NCI-H2081 (cell line): ENCODE measurements at places on chromosomes 1 and 21.

- DNase-seq: no peak
Measured at GRCh38 chr1:160540859-160541233, 17.8 kb upstream of the SLAMF6 start.

- DNase-seq: no peak
Measured at GRCh38 chr1:44867801-44868200, 24.7 kb upstream of the PTCH2 start.

DNA sequence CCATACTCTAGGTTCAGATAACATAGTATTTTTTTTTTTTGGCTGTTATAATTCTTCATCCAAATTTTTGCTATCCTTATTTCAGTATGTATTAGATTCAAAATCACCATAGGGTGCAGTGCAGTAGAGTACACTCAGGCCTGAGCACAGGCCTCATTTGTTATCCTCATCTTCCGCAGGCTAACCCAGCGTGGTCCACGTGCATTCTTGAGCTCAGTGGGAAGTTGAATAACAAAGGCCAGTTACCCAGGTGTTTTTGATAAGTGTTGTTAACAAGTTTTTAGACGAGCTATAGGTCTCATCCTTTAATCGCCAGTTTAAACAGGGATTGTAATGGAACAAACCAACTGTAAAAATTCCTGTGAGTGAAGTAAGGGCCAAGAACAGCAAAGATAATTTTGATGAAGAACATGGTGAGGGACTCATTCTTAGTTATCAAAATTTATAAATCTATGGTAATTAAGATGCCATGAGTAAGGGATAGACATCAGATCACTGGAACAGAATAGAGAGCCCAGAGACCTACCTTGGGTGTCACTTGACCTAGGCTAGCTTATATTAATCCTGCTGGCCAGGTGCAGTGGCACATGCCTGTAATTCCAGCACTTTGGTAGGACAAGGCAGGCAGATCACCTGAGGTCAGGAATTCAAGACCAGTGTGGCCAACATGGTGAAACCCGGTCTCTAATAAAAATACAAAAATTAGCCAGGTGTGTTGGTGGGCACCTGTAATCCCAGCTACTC lies 22.0 kb downstream of the FLVCR1 start:
- no peak for DNase-seq

DNA sequence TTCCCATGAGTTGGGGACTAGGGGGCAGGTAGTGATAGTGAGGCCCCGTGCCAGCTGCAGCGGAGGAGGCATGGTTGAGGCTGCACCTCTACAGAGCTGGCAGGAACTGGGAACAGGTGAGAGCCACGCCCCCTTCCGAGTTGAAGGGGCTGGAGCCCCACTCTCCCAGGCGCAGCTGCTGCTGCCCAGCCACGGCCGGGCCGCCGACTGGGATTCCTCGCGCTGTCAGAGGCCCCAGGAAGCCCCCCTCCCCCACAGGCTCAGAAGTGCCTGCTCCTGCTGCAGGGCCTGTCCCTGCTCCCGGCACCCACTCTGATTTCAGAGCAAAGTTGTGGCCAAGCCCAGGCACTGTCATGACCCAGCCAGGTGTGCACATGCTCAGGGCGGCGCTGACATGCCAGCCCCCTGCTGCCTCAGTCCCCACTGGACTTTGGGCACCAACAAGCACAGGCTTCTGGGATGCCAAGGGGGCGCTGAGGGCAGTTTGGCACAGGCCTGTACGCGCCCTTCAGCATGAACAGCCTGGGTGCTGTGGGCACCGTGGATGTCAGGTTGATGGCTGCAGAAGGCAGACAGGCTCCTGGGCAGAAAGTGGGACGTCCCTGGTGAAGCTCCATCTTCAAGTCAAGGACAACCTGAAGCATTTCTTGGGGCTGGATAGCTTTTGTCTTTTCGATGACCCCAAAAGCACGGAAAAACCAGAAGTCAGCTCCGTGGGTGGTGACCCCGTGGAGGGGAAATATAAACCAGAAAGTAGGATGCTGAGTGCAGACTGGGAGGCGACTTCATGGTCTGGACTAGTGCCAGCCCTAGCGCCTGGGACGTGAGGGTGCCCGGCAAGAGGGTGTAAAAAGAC lies 121.5 kb downstream of the SIM2 start:
- DNase-seq: no peak

DNA sequence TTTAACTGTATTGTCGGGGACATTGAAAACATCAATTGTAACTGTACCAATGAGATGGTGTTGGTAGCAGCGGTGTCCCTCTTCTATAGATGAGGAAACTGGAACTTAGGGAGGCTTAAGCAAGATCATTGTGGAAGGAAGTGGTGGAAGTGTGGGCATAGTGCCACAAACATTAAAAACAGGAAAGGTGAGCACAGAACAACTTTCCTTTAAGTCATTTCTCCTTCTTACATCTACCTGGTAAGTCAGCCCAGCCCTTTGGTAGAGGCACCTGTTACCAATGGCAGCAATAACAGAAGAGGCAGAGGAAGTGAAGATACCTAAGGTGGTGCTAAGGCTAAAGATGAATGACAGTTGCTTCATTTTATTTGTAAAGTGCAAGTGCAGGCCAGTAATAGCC lies 12.0 kb upstream of the CTSS start:
- no peak for DNase-seq

DNA sequence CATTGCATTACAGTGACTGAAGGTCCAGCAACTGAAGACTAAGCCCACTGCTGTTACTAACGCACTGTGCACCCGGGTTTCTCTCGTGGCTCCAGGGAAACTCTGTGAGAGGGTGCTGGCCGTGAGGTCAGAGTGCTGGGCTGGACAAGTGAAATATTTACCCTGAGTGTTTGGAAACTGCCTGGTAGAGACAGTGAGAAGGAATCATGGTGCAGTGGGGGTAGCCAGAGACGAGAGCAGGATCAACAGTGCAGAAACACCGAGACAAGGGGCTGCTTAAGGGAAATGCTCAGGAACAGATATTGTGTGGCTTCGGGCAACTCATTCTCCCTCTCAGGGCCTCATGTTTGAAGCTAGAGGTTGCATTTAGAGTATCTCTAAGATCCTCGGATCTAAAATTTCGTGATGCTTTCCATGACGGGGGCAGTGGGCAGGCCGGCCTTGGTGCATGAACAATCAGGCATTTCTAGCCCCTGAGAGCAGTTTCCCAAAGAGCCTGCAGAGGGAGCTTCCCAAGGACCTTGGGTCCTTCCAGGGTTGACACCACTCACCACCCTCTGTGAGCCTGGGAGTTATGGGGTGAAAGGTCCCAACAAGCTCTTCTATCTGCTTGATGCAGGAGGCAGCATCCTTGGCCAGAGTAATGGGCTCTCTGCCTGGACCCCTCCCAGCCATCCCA lies 9.7 kb downstream of the CD2 start:
- peak; percentile 1 for DNase-seq

DNA sequence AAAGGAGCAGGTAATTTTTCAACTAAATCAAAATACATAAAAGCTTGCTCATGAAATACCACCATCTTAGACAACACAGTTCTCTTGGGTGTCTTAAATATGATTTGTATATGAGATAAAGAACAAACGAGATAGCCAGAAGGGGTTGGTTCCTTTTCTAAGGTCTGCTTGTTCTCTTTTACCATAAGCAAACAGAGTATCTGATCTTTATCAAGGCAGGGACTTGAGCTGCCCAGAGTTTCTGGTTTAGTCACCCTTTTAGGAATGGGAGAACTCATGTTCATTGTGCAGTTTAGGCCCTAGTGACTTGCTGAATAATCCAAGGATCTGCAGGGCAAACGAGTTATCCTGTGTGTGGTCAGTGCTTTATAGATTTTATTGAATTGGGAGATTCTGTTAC lies 3.0 kb upstream of the SUCO start:
- no peak for DNase-seq

DNA sequence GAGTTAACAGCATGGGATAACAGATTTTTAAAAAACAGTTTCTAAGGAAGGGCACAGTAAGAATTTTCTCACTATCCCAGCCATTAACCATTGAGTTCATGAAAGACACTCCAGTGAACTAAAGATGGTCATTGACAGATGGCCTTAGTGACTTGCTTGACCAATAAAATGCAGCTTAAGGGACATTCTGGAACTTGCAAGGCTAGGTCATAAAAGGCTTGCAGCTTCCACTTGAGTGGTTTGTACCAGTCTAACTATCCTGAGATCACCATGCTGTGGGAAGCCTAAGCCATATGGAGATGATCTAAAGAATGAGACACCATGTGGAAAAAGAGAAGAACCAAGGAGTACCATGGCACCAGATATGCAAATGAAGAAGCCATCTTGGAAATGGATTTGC lies 37.9 kb upstream of the MUTYH start:
- DNase-seq: no peak

DNA sequence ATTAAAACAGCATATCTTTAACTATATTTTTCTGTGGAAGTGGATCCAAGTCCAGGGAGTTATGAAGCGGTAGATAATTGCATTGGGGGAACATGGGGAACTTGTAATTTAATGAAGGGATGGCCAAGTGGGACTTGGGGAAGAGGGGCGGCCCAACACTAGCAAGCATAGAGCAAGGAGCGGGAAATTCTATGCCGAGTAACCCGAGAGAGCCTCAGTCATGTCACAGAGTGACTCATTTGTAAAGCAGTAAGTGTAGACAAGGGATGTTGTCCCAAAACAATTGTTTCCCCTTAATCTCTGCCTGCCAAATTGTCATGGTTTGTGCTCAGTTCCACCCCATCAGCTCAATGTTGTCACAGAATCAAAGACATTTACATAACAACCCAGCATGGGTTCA lies 620.1 kb downstream of the AJAP1 start:
- DNase-seq: no peak

DNA sequence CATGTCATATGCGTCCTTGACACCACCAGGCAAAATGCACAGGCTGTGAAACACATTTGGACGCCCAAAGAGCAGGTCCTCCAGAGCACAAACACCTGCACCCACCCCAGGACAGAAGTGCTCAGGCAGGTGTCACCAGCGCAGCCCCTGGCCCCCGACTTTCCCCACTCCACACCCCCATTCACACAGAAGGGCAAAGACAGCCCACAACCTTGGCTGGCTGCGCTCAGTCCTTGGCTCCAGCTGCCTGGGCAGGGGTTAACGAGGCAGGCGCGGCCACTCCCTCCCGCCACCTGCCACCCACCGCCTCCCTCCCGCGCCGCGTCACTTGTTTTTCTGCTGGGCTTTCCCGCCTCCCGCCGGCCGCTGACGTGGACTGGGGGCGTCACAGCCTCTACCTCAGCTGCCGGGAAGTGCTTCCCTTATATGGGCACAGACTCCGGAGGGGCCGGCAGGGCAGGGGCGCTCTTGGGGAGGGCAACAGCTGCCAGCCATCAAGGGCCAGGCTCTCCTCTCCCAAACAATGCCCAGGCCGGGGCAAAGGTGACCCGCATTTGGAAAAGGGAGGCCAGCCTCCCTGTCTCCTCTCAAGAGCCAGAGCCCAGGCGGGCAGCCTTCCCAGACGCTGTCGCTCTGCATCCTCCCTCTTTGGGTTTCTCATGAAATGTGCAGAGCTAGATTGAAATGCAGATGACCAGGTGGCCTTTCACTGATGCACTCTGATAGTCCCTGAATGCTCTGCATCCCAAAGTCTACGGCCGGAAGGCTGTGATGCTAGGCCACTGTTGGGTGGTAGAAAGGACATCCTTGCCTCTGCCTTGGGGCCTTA lies 14.8 kb upstream of the BTG2 start:
- DNase-seq: peak; percentile 96

DNA sequence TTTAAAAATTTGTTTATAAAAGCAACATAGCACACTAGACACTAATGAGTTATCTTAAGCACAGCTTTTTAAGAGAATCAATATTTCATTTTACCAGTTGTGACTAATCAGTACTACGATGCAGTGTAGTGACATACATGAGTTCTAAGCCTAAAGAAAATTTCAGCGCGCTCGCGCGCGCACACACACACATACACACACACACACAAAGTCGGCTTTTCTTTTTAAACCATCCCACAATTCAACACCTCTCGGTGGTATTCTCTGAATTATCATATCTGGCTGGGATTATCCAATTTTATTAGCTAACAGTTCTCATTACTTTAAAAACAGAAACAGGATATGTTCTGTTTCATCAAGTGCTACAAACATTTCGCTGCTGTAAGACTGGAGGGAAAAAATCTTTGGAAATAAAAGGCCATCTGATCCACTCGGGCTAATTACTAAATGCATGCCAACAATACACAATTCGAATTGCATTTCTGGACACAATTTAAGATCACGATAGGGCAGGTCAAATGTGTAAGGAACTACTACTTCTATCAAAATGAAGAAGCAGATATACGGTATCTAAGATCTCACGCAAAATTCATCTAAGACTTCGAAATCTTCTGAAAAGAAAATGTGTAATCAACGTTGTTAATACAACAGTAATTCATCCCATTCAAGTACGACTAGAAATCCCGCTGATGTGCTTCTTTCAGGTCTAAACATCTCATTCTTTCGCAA lies 1.2 kb downstream of the TUT4 start:
- DNase-seq: peak; percentile 9

DNA sequence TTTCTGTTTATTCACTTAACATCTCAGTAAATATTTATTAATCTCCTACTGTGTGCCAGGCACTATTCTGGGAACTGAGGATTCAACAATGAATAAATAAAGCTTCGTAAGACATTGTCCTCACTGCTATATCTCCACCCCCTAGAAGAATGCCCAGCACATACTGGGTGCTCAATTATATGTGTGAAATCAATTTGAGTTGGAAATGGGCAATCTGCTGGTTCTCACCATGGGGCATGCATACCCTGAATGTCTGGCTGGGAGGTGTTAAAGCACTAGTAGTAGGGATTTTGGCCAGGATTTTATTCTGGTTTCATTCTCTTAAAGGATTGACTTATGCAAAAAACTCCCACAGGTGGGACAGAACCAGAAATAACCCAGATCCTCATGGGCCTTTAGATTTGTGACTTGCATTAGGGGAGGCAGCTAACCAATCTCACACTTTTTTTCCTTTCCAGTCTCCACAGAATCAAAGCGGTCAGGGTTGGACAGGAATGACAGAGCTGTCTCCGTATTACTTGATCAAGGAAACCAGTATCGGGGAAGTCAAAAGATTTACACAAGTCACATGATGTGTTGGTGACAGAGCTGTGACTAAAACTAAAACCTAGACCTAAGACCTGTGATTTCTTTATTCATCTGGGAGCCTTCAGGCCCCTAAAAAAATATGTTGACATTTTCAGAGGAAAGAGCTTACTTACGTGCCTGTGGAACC lies 12.8 kb downstream of the GFI1 start:
- no peak for DNase-seq

DNA sequence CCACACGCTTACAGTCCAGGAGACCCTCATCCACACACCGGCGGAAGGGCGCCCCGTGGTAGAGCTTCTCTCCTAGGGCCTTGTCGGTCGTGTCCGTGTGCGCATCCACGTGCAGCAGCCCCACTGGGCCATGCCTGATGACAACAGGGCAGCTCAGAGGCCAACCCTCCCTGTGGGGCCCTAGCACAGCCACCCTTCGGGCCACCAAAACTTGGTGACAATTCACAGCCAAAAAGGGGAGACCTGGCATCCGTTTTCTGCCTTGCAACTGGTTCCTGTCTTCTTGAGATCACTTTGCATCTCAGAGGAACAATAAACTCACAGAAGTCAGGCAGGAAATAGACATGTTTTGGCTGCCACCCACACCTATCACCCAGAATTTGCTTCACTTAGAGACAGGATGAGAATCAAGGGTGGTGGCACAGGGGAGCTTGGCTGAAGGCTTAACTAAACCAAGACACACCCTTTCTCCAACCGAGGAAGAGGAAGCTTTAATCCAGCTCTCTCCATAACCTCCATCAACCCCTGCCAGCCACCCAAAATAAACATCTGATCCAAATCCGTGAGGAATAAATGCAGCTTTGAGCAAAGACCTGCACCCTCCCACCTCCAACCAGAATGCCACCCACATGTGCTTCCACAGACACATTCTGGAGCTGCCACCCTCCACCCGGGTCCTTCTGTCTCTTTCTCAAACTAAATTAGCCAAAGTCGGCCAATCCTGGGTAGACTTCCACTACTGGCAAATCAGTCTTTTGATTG lies 5.7 kb downstream of the AGMAT start:
- DNase-seq: no peak
